ENCODE measurements at places on chromosomes 4 and X.

DNA sequence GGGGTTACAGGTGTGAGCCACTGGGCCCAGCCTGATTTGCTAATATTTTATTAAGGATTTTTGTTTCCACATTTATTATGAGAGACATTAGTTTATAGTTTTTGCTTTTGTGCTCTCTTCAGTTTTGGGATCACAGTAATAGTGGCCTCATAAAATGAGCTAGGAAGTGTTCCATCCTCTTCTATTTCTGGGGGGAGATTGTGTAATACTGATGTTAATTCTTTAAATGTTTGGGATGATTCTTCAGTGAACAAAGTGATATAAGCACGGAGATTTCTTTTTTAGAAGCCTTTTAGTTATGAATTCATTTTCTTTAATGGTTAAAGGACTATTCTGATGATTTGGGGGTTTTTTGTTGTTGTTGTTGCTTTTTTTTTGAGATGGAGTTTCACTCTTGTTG is 41.3 kb downstream of the RBMX start:
- no peak for DNase-seq

- no peak for DNase-seq
Observed at GRCh38 chrX:123740006-123740405, 7.2 kb upstream of the THOC2 start.

DNA sequence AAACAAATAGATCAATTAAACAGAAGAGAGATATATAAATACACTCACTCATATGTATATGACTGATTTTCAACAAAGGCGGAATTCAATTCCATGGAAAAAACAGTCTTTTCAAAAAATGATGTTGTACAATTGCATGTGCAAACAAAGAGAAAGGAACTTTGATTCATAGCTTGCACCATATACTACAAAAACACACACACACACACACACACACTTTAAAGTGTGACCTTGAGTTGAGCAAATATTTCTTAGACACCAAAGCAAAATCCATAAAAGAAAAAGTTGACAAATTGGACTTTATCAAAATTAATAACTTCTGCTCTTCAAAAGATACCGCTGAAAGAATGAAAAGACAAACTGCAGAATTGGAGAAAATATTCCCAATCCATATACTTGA is 168.8 kb downstream of the EVC2 start:
- DNase-seq, result no peak

DNA sequence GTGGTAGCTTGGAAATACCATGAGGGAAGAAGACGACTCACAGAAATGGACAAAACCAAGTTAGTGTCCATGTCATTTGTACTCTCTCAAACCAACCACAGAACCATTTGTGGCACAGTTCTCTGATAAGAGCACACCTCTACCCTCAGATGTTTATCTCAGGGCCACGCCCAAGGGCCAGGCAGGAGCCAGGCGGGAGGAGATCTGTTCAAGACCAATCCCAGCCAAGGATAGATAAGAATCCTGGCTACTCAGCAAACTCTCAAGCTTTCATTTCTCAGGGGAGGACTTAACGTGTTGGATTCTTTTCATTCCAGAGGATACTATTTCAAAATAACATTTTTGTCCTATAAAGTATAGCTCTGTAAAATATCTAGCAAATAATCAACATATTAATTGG is 95.0 kb downstream of the NYX start:
- no peak for DNase-seq

- no peak for DNase-seq
Observed at GRCh38 chr4:82517043-82517442, 44.7 kb downstream of the TMEM150C start.

- DNase-seq, result no peak
Observed at GRCh38 chr4:186684889-186685309, 38.8 kb downstream of the FAT1 start.

DNA sequence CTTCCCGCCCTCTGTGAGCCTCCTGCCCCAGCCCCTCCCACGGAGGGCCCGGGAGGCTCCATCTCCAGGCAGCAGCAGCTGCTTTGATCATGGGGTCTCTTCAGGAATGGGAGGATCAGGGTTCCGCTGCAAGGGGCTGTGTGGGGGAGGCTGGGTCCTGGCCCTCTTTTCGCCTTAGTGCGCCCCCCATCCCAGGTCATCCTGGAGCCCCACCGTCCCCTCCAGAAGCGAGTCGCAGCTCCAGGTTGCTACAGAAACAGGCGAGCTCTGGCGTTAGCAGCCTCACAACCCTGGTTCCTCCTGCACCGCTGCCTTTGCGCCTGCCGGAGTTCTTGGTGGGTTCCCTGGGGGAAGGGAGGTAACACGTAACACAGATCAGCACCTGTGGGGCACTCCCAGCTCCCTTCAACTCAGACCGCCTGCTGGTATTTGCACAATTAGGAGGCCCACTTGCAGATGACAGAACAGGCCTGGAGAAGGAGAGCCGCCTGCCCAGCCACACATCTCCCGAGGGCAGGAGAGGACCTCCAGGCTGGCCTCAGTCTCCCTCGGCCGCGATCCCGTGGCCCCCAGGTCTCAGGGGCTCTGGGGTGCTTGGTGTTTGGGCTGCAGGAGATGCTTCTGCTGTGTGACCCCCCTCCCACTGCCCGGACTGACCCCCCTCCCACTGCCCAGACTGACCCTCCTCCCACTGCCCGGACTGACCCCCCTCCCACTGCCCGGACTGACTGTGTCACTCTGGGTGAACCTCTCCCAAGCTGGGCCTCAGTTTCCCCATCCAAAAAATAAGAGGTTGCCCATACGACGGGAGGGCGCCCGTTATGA is 64.2 kb upstream of the ADRA2C start:
- DNase-seq, result no peak

DNA sequence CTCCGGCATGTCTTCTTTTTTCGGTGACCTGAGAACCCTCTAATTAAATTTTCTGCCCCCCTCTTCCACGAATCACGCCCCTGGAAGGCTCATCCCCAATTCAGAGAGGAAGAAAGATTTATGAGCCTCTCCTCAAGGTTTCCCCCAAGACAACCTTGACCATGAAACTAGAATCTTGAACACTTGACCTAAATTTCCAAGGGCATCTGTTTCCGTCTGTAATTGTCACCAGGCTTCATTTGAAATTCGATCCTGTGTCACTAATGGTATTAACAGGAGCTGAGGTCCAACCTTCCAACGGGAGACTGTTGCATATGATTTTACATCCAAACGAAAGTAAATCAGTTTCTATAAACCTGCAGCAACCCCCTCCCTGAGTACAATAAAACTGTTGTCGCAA is 139.9 kb upstream of the ZIC3 start:
- no peak for DNase-seq

DNA sequence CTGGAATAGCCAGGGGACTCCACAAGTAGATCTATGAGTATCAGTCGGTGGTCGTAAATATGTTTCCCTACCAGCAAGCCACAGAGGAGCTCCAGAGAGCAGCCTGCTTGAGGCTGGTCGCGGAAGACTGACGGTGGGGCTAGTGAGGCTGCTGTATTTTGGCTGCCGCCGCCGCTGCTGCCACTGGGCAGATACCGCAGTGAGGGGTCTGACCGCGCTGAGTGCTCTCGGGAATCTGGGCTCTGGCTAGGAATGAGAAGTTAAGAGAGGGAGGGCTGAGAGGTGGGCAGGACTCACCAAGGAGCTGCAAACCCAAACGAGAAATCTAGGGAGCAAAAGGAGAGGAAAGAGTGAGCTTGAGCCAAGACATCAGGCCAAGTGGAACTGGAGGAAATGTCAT is at the start of gene EXOC1L:
TSS of gene EXOC1L (plus strand) at position 157 of the 400 bp plus-strand sequence. CDS start at position 394, 237 bp downstream.
- no peak for DNase-seq

DNA sequence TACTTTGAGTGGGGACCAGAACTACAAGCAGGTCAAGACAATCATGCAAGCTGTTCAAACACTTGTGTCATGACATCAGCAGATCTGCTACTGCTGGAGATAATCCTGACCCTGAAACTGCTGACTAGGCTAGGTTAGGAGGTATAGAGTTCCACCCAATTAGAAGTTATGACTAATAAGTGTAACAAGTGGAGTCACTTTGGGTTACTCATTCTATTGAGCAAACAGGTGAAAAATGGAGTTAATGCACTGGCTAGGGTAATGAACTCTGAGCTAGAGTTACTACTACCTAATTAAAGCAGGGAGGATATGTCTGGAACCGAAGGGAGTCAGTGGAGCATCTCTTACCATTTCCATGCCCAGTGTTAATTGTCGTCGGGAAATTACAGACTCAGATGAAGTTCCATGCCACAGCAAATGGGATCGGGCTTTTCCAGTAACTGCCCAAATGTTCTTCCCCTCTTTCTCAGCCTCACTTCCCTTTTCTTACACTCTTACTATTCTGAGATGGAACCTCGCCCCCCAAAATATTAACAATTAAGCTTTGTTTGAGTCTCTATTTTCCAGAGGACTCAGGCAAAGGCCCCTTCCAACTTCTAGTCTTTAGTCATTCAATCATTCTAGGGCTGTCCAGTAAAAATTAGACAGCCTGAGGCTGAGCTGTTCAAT is 19.8 kb upstream of the MANBA start:
- no peak for DNase-seq

GRCh38 chr4:41129936-41130440 is 84.4 kb downstream of the APBB2 start:
- no peak for DNase-seq

- DNase-seq, result no peak
Observed at GRCh38 chrX:85419293-85419692, 39.8 kb upstream of the POF1B start.

GRCh38 chrX:39873117-39873516 is 224.6 kb downstream of the BCOR start:
- DNase-seq, result no peak

- no peak for DNase-seq
Observed at GRCh38 chrX:85052205-85052604, 48.5 kb downstream of the APOOL start.

DNA sequence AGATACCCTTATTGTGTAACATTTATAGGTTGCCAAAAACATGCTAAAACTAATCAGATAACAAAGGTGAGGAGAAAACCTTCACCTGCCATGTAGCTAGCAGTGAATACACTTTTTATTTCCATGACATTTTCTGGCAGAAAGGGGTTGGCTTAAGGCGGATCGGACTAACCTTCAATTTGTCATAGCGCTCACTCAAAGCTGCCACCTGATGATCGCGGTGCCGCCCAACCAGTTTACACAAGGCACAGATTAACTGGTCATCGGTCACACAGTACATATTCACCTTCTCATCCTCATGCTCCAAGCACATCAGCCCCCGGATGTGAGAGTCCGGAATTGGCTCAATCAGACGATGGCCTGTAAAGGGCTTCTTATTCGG is 53.7 kb downstream of the MID1 start:
- DNase-seq, result no peak

GRCh38 chr4:7658341-7659204 is 223.8 kb upstream of the PSAPL1 start:
- DNase-seq, result no peak

DNA sequence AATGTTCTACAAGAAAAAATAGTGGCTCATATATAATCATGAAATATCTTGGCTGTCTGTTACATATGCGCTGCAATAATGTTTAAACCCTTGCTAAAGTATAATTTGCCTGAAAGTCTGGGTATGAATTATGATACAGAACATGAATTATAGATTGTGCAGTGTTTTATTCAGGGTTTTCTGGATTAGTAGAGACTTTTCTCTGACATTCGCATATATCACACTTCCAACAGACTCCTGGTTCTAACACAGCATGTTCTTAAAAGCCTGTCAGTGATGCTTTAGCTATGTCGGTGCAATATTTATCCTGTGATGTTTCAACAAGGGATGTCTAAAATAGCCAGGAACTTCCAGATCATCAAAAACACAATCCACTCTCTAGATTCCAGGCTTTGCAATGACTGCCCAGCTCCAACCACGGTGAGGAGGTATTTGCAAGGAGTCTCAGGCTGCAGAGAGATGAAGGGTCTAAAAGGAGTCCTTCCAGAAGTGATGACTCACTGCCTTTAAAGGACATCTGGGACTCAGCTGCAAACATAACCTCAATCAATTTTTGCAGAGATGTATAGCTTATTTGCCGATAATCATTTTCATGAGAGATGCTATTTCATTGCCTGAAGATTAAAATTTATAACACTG is 69.4 kb downstream of the RWDD4 start:
- no peak for DNase-seq

GRCh38 chr4:81466841-81467671 is 4.7 kb downstream of the RASGEF1B start:
- DNase-seq, result peak; percentile 63

DNA sequence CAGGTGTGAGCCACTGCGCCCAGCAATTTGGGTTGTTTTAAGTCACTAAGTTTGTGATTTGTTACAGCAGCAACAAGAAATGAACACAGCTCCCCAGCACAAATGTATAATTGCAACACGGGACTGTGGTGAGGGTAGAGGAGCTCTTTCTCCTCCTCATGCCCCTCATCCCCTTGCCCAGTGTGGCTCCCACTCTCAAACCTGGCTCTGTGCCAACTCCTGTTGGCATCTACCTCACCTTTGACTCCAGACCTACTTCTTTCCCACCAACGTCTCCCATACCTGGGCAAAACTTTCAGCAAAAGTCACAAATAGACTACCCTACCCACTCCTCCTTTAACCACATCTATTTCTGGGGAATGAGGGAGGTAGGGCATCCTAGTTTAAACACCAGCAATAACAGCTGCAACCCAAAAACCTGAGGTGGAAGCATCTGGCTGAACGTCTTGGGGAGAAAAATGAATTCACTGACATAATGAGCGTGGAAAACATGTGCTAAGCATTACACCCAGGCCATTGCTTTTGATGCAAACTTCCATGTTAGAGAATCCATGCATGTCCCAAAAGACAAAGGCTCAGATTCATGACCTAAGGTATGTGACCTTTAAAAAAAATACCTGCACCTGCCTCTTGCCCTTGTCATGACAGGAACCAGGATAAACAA is 19.2 kb downstream of the LNX1 start:
- no peak for DNase-seq

DNA sequence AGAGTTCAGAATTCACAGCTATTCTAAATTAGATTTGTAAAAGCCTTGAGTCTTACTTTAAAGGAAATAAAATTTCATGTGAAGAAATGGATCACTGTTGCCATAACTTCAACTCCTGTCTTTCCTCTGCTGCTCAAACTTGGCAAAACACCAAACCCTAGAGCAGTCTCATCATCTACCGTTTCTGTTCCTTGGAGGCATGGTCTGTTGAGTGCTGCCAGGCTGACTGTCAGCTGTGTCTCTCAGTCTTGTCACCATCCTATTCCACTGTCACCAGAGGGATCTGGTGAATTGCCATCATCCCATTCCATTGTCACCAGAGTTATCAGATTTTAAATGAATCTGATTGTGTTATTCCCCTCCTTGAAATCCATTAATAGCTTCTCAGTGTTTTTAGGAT is 55.6 kb downstream of the STIM2 start:
- no peak for DNase-seq

DNA sequence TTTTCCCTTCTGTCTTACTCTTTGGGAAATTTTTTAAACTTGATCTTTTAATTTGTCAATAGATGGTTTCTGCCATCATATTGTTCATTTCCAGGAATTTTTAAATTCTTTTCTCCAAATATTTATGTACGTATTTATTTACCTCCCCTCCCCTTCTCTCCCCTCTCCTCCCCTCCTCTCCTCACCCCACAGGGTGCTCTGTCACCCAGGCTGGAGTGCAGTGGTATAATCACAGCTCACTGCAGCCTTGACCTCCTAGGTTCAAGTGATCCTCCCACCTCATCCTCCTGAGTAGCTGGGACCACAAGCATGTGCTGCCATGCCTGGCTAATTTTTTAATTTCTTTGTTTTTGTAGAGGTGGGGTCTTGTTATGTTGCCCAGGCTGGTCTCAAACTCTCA is 73.8 kb downstream of the WWC2 start:
- no peak for DNase-seq
